ENCODE measurements at places on chromosomes 7 and 10. TPM values are rescaled to one million over a fixed set of nuclear protein-coding genes. Genes with fewer than 3 reads are reported as not detected.
A peak's percentile ranks its signal among the peaks of the same experiment; 100 is the strongest.

The DNAH11 gene
- 7.5 TPM for total RNA-seq

The TAS2R3 gene
- 3.6 TPM for total RNA-seq

- no peak overlapping the region for H3K27ac ChIP-seq
- no peaks in the 10 kb centered on the region for H3K4me1 ChIP-seq
- H3K27me3 ChIP-seq = no peaks in the 10 kb centered on the region
- H3K4me3 ChIP-seq = no peak overlapping the region
- DNase-seq = no peak
- H3K36me3 ChIP-seq = no peaks in the 10 kb centered on the region
Observed at GRCh38 chr10:35185260-35186034, 58.8 kb downstream of the CREM start.

GRCh38 chr7:116354171-116354545 is 143.8 kb downstream of the TES start:
- peaks cover 2% of the 10 kb centered on the region for H3K4me1 ChIP-seq
- no peak overlapping the region for H3K4me3 ChIP-seq
- H3K27me3 ChIP-seq = no peaks in the 10 kb centered on the region
- H3K27ac ChIP-seq = peak overlapping the region; percentile 71

GRCh38 chr10:77306666-77307065 is 330.9 kb downstream of the KCNMA1 start:
- H3K4me3 ChIP-seq = no peak overlapping the region
- no peaks in the 10 kb centered on the region for H3K36me3 ChIP-seq
- no peaks in the 10 kb centered on the region for H3K27me3 ChIP-seq
- H3K4me1 ChIP-seq = peaks cover 10% of the 10 kb centered on the region
- no peak overlapping the region for H3K27ac ChIP-seq
- DNase-seq = no peak
